Gastrocnemius medialis (tissue), 4 donors: ENCODE measurements at places on chromosomes 13 and 19. TPM values are rescaled to one million over a fixed set of nuclear protein-coding genes. Genes with fewer than 3 reads are reported as not detected.

CD70 gene
- total RNA-seq, result not detected

CDADC1 gene
- total RNA-seq, result 3.3 TPM

GRCh38 chr13:106919638-106920037 lies 351.7 kb upstream of the ARGLU1 start:
- DNase-seq, result no peak

GRCh38 chr13:46964789-46965527 lies 68.1 kb upstream of the HTR2A start:
- DNase-seq, result no peak

GRCh38 chr13:95585867-95586266 lies 33.3 kb downstream of the CLDN10 start:
- DNase-seq, result no peak

DNA sequence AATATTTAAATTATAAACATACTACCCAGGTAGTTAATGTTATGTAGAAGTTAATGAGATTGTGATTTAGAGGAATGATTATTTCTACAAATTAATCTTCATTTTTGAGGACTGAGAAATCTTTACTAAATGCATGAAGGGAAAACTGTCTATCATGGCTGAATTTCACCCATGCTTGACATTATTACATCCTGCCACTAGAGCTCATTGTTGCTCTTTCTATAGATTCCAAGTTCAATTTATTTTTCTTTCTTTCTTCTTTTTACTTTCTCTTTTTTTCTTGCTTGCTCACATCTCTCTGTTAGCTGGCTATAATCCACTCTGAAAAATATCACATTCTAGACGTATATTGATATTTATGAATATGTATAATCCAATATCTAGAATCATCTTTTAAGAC lies 505.0 kb upstream of the KLHL1 start:
- no peak for DNase-seq

- DNase-seq, result no peak
Measured at GRCh38 chr13:45518525-45519245, 53.9 kb downstream of the COG3 start.
